ENCODE measurements at places on chromosomes 7 and 10. TPM values are rescaled to one million over a fixed set of nuclear protein-coding genes. Genes with fewer than 3 reads are reported as not detected.

Gene PRF1
- not detected for total RNA-seq

Gene GET4
- total RNA-seq: 34.9 TPM

Gene HKDC1
- total RNA-seq: not detected

Gene ADCY1
- total RNA-seq: 0.67 TPM

Gene AASS
- total RNA-seq: 18.4 TPM

Gene CYP3A7
- total RNA-seq: not detected

Gene TCERG1L
- not detected for total RNA-seq

Gene NUTM2E
- 0.38 TPM for total RNA-seq

Gene PRXL2A
- 156 TPM for total RNA-seq

Gene THSD7A
- 36.6 TPM for total RNA-seq

Gene APBB1IP
- total RNA-seq: not detected

Gene SGCE
- total RNA-seq: 59.4 TPM

Gene TLX1
- total RNA-seq: not detected

Gene BEND7
- 10.1 TPM for total RNA-seq

Gene TMUB1
- 21.0 TPM for total RNA-seq

Gene WNT2
- total RNA-seq: under 0.01 TPM

Gene FOXI2
- total RNA-seq: not detected

Gene CLCN1
- total RNA-seq: not detected

Gene CLDN12
- 14.0 TPM for total RNA-seq

Gene NDUFB2
- total RNA-seq: 173 TPM

Gene HACD1
- 15.3 TPM for total RNA-seq

Gene PDCD11
- 52.9 TPM for total RNA-seq

Gene BLNK
- not detected for total RNA-seq

Gene SLC26A5
- total RNA-seq: 0.33 TPM

Gene GSAP
- 5.6 TPM for total RNA-seq

Gene CNPY1
- not detected for total RNA-seq

Gene SYCE1
- total RNA-seq: 0.33 TPM

Gene ELFN1
- total RNA-seq: 0.65 TPM

Gene ZNF273
- 3.6 TPM for total RNA-seq

Gene PRKG1
- total RNA-seq: 2.0 TPM

Gene RBP4
- total RNA-seq: not detected

Gene SFTPA1
- not detected for total RNA-seq

Gene ACBD7
- total RNA-seq: 0.65 TPM

Gene PBLD
- 4.6 TPM for total RNA-seq

Gene ANTXRL
- total RNA-seq: not detected

Gene CPA2
- not detected for total RNA-seq

Gene OR9A2
- not detected for total RNA-seq

Gene OR6V1
- total RNA-seq: not detected

Gene PAX4
- not detected for total RNA-seq

Gene SPDYE2B
- not detected for total RNA-seq

Gene CAV1
- 1,540 TPM for total RNA-seq

Gene TACR2
- 0.10 TPM for total RNA-seq

Gene ASL
- total RNA-seq: 49.6 TPM

Gene RNF133
- 0.98 TPM for total RNA-seq

Gene FOXK1
- 51.9 TPM for total RNA-seq

Gene LRRN3
- not detected for total RNA-seq

Gene VTI1A
- 40.4 TPM for total RNA-seq

Gene UCMA
- not detected for total RNA-seq

Gene ODAD2
- total RNA-seq: 0.98 TPM

Gene CALCR
- not detected for total RNA-seq

Gene C7orf33
- total RNA-seq: not detected

Gene TMEM273
- total RNA-seq: 24.1 TPM

Data from vein endothelial cell (primary cell).